ENCODE measurements at places on chromosomes 3 and 15. TPM values are rescaled to one million over a fixed set of nuclear protein-coding genes. Genes with fewer than 3 reads are reported as not detected.

The ZNF620 gene
- total RNA-seq: 2.2 TPM

The P2RY14 gene
- total RNA-seq: 5.8 TPM

The GOLGA6D gene
- total RNA-seq: not detected

The SPSB4 gene
- total RNA-seq: 0.12 TPM

The HRG gene
- total RNA-seq: not detected

DNA sequence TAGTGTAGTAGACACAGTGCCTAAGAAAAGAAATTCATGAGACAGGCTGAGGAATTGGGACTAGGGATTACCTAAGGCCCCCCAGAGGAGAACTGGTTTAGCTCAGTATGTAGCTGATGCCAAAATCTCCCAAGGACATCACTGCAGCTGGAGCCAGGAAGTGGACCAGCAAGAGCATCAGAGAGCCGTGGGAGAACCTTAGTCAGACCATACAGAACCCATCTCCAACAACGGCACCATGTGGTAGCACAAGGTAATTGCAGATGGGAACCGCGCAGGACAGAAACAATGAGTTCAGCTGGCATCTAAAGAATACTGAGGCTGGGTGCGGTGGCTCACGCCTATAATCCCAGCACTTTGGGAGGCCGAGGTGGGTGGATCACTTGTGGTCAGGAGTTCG is 81.7 kb downstream of the WNT5A start:
- no peak for DNase-seq

DNA sequence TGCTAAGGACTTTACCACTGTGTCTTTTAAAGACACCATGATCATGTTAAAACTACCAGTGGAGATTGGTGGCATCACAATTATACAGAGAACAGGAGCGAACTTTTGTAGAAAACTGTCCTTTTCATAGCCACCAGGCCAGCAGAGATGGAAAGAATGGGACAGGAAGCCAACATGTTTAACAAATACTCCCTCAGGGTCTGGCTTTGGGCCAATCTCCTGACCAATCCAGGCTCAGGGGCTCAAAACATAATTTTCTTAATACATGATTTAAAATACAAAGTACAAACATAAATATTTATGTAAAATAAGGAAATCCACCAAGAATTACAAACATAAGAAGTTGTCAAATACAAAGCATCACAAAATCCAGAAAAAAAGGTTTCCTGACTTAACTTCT is 266.0 kb downstream of the VPS13C start:
- no peak for DNase-seq

- DNase-seq: no peak
Measured at GRCh38 chr3:197181741-197182140, 116.7 kb downstream of the DLG1 start.

GRCh38 chr3:197527569-197527968 is 28.2 kb downstream of the BDH1 start:
- no peak for DNase-seq

DNA sequence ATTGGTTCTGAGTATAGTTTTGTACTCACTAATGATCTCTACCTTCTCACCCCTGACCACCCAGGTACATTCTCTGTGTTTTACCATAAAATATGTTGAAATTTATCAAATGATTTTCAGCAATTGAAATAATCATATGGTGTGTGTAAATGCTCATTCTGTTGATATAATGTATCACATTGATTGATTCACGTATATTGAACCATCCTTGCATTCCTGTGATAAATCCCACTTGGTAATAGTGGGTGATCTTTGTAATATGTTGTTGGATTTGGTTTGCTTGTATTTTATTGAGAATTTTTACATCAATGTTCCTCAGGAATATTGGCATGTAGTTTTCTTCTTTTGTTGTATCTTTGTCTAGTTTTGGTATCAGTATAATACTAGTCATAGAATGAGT is 1497.6 kb downstream of the OTOL1 start:
- no peak for DNase-seq

GRCh38 chr3:99355465-99355864 is 282.9 kb upstream of the COL8A1 start:
- no peak for DNase-seq

- DNase-seq: no peak
Measured at GRCh38 chr3:101884776-101885175, 35.5 kb downstream of the NFKBIZ start.

All from omental fat pad (tissue), 4 donors.